Urinary bladder (tissue), 4 donors: ENCODE measurements at places on chromosomes 6 and 20. TPM values are rescaled to one million over a fixed set of nuclear protein-coding genes. Genes with fewer than 3 reads are reported as not detected.

The CRISP3 gene
- total RNA-seq = 31.8 TPM

GRCh38 chr6:45422503-45423110, 44.9 kb upstream of the SUPT3H start:
- DNase-seq = no peak

- no peak for DNase-seq
These were observed 66.8 kb upstream of the AFDN start for GRCh38 chr6:167759912-167760311.

DNA sequence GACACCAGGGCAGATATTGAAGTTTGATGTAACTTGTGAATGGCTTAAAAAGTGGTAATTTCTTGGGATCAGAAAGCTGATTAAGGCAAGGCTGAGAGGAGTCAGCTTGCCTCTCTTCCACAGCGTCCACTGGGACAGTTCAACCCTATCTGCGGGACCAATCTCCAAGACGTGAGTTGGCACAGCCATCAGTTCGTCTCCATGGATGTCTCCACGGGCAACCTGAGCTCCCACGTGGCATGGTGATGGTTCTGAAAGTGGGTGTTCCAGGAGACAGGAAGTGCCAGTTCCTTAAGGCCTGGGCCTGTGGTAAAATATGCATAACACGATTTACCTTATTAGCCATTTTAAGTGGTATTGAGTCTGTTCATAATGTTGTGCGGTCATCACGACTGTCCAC, 67.9 kb upstream of the BHLHE23 start:
- no peak for DNase-seq

GRCh38 chr6:38644951-38645350, 5.2 kb upstream of the BTBD9 start:
- DNase-seq = no peak

GRCh38 chr20:49964964-49965780, 17.6 kb upstream of the SNAI1 start:
- DNase-seq = no peak

The GSTA3 gene
- total RNA-seq = not detected

GRCh38 chr6:322940-323729, 30.8 kb downstream of the DUSP22 start:
- DNase-seq = no peak

GRCh38 chr6:167089243-167090142, 33.4 kb upstream of the CCR6 start:
- no peak for DNase-seq

- DNase-seq = no peak
These were observed 10.2 kb upstream of the DEFB113 start for GRCh38 chr6:49979584-49979983.
